GM10248 (cell line): ENCODE measurements at places on chromosomes 13 and 19.

GRCh38 chr13:64256751-64257150 is 2841.1 kb upstream of the PCDH20 start:
- no peak for DNase-seq

DNA sequence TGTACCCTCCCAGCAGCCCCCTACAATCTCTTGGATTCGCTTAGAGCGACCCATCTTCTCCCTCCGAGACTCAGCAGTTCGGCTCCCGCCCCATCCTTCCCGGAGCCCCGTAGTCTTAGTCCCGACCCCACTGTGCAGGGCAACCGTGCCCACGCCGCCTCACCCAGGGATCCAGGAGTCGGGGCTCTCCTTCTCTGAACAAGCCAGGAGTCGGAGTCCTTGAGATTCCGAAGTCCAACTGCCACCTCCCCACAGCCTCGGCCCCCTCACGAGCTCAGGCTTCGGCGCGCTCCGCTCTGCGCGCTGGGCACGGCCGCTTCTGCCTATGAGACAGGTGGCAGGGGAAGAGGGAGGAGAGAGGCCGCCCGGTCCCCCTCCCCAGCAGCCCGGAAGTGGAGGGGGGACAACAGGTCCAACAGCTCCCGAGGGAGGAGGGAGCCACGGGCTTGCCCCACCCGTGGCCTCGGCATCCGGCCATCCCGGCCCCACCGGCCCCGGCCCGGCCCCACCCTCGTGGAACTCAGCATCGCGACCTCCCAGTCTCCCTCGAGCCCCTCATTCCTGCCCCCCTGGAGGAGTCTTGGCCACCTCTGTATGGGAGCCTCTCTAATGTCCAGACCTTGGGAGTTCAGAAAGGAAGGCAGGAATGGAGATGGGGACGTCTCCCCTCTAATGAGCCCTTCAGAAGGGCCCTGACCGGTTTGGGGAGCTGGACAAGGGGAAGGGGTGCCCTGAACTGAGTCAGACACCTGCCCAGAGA is at the start of gene PHLDB3:
Gene PHLDB3 (minus strand): TSS at position 321 of the 760 bp plus-strand sequence. CDS start 628 bp downstream, outside the sequence.
- DNase-seq: no peak

- DNase-seq: no peak
Measured at GRCh38 chr13:100962585-100962984, 288.0 kb upstream of the TMTC4 start.

DNA sequence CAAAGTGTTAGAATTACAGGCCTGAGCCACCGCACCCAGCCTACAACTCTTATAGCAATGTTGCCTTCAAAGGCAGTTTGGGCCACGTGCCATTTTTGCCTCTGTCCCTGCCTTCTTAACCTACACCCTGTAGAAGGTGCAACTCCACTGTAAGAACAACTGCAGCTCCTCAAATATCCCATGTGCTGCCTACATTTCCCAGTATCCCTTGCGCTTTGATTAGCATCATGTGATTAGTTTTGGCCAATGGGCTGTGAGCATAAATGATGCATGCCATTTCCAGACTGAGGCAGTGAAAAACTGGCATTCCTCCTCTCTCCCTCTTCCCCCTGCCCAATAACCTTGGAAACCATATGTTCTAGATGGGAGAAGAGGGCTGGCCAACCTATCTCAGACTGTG is 75.2 kb upstream of the MRI1 start:
- DNase-seq: no peak

DNA sequence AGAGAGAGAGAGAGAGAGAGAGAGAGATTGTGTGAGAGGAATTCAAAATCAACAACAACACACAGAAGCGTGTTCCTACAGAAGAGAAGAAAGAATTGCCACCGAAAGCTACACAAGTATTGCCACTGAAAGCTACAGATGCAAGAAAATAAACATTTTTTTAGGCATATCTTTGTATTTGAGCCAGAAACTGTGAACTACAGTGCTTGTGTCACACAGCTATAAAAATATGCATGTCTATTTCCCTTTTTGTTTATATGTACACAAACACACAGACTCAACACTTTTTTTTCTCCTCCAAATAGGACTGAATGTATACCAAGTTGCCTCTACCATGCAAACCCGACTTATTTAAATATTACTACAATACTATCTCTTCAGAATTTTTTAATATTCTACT is 290.4 kb downstream of the SLITRK5 start:
- no peak for DNase-seq

DNA sequence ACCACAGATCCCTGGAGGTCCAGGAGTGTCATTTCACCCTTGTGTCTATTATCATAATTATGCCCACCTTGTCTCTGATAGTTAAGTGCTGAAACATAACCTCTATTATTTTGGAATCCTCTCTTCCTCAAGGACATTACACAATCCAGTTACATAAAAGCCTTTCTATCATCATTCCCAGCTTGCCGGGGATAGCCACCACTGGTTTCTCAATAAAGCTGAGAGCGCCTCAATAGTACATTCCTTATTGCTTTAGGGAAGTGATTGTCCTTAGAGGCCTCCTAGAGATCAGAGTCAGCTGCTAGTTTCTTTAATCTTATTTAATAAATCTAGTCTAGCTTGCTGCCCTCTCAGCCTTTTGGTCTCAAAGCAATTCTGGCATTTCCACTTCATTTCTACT is 490.0 kb upstream of the ATXN8OS start:
- DNase-seq: no peak

- no peak for DNase-seq
Measured at GRCh38 chr19:48648134-48648533, 2.1 kb upstream of the CA11 start.

DNA sequence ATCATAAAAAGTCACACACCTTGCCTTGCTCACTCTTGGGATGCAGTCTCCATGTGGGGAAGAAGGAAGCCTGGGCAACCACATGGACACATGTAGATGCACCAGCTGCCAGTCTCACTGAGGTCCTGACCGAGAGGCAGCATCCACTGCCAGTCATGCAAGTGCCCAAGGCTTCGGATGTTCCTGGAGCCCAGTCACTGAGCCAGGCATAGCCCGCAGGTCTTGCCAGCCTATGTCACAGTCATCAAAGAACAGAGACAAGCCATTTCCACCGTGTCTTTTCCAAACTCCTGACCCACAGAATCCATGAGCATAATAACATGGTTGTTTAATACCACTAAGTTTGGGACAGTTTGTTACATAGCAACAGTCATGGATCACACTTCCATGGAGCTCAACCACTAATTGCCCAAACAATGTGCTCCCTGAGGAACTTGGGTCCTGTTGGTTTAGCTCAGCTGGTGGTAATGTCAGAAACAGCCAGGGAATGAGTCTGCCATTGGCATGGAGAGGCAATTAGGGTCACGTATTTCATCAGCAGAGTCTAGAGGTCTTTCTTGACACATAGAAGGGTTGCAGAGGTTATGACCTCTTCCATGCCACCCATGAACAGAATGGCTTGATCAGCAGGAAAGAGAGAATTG is 21.5 kb downstream of the STARD13 start:
- no peak for DNase-seq

- no peak for DNase-seq
Measured at GRCh38 chr13:46058268-46058667, 5.7 kb upstream of the ZC3H13 start.

- DNase-seq: no peak
Measured at GRCh38 chr13:111505175-111505777, 184.8 kb downstream of the TEX29 start.

DNA sequence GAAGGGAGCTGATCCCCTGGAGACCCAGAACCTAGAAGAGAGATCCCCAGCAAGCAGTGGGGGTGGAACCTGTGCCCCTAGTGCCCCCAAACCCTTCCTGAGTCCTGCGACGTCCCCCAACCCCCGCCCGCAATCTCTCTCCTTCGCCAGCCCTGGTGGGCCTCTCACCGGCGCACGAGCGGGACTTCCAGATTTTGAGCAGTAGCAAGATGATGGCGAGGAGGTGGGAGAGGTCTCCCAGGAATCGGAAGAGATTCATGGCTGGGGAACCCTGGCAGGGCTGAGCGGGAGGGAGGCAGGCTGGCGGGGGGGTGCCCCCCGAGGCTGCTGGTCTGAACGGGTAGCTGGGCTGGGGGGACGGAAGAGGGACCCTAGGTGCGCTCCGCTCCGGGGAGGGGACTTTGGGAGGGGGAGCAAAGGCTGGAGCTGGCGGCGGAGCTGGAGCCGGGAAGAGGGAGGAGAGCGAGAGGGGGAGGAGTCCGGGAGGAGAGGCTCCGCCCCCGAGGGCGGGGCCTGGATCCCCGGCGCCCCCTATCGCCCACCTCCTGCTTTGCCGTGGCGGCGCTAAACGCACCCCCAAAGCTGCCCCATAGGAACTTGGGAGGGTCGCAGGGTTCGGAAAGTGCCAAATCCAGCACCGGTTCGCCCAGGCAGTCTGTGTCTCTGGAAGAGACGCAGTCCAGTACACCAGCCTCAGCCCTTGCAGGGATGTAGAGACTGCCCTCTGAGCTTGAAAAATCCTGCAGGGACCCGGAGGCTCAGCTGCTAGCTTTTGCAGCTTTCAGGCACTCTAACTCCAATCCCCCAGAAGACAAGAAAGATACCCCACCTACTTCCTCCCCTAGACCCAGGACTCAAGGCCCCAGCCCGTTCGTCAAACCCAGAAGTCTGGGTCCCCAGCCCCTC is at the start of gene KDELR1:
Gene KDELR1 (minus strand): TSS at position 452 of the 906 bp plus-strand sequence. CDS start 193 bp downstream, at position 259.
- peak; percentile 92 for DNase-seq

DNA sequence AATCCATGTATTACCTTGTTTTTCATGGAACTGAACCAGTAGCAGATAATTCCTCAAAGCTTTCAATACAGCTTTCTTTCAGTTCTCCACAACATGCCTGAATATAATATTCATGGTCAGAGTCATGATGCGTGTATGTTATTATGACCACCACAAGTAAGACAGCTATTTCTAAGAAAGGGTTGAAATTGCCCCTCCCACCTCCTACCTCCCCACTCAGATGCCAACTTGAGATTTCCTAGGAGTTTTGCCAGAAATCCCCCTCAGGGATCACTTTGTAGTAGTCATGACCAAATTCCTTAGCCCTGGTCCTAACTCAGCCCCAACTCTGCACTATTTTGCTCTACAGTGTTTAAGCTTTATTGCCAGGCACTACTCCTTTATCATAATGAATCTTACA is 69.9 kb upstream of the RAP2A start:
- no peak for DNase-seq

GRCh38 chr19:29293292-29293691 is 80.3 kb upstream of the UQCRFS1 start:
- no peak for DNase-seq

- DNase-seq: no peak
Measured at GRCh38 chr13:82292334-82292733, 1589.9 kb downstream of the SLITRK1 start.

DNA sequence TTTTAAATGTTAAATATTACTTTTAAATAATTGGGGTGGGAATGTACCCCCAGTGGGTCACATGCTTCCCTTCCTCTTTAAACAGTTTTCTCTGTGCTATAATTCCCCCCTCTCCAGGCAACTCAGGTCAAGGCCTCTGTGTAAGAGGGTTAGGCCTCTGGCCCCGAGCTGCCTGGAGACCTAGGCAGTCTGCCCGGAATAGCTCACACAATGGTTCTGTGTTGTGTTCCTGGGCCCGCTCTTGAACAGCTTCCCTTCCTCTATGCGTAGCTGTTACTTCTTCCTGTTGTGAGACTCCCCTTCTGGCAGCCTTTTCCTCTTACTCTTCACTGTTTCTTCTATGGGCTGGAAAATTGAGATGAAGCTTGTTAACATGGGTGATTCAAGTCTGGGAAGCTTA is 14.8 kb upstream of the ZNF492 start:
- no peak for DNase-seq

- no peak for DNase-seq
Measured at GRCh38 chr13:105445796-105446195, 1089.7 kb downstream of the EFNB2 start.

- no peak for DNase-seq
Measured at GRCh38 chr19:54209811-54210494, 9.3 kb downstream of the RPS9 start.

- no peak for DNase-seq
Measured at GRCh38 chr19:28351761-28352160, 861.2 kb downstream of the UQCRFS1 start.

- DNase-seq: no peak
Measured at GRCh38 chr13:72507416-72508199, 219.8 kb downstream of the MZT1 start.

DNA sequence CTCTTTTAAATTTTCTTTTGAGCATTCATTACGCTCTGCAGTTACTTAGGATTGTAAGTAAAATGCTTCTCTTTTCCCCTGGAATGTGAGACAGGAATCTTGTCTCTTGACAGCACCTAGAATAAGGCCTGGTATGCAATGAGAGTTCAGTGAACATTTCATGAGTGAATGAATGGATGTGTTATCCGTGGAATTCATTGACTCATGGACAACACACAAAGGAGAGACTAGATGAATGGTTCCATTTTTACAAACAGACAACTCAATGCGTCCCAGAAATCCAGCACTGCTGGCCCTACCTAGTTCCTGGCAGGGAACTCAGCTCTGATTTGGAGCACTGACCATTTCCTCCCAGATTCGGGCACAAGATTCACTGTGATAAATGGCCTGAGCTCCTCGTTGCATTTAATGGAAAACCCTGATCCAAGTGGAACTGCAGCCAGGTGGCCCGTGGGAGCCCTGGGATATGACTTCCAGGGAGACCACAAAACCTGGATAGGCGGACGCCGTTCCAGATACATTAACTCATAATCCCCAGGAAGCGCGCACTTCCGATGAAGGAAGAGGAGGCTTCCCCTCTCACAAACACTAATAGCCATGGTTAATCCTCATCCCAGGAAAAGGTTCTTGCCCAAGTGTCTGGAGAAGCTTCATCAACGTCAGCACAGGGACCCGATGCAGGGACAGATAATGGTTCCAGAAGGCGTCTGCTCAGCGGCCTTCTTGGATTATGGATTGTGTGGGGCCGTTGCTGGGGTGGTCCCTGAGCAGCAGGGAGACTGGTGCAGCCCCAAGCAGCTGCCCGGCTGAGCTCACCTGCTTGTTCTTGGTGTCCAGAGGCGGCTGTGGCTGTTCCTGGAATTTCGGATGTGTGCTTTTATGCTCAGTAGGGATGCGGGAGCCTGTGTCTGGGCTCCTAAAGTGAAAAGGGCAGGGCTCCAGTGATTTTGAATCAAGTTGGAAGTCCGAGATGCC is 211.1 kb upstream of the TSHZ3 start:
- DNase-seq: no peak

- no peak for DNase-seq
Measured at GRCh38 chr13:85985797-85986196, 186.6 kb upstream of the SLITRK6 start.

- no peak for DNase-seq
Measured at GRCh38 chr13:76048675-76049375, 412.7 kb downstream of the LMO7 start.

DNA sequence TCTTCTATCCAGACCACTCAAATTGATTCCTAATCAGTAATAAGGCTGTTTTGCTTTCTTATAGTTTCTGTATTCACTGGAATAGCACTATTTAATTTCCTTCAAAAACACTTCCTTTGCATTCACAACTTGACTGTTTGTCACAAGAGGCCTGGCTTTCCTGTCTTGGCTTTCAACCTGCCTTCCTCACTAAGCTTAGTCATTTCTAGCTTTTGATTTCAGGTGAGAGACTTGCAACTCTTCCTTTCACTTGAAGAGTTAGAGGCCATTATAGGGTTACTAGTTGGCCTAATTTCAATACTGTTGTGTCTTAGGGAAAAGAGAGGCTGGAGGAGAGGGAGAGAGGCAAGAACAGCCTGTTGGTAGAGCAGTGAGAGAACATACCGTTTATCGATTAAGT is 47.0 kb downstream of the SACS start:
- no peak for DNase-seq
